ENCODE measurements at places on chromosomes 5 and 9. TPM values are rescaled to one million over a fixed set of nuclear protein-coding genes. Genes with fewer than 3 reads are reported as not detected.
A peak's percentile ranks its signal among the peaks of the same experiment; 100 is the strongest.

DNA sequence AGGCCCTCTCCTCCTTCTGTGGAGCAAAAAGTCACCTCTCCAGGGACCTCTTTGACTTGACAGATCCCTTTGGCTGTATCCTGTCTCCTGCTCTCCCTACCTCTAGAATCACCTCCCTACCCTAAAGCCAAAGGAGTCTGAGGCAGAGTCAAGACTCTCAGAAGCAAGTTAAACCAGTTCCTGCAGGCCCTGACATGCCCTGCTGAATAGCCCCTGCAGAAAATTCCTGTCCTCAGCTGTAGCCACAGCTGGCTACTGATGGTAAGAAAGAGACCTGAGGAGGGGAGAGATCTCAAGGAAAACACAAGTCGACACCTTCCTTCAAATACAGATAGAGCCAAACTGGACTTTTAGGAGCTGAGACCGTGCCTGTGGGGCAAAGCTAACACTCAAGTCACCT, 23.7 kb upstream of the UBAP2 start:
- no peaks in the 10 kb centered on the region for H3K36me3 ChIP-seq
- peak; percentile 8 for DNase-seq
- H3K27me3 ChIP-seq = no peaks in the 10 kb centered on the region
- H3K27ac ChIP-seq = peak overlapping the region; percentile 53
- peaks cover 24% of the 10 kb centered on the region for H3K4me1 ChIP-seq

GRCh38 chr9:8268881-8269280, 469.3 kb upstream of the DMAC1 start:
- H3K4me1 ChIP-seq = no peaks in the 10 kb centered on the region
- no peaks in the 10 kb centered on the region for H3K36me3 ChIP-seq

- no peaks in the 10 kb centered on the region for H3K4me1 ChIP-seq
- DNase-seq = no peak
- H3K36me3 ChIP-seq = no peaks in the 10 kb centered on the region
- H3K27ac ChIP-seq = no peak overlapping the region
These were observed 171.4 kb upstream of the CDH10 start for GRCh38 chr5:24816206-24816605.

GRCh38 chr5:125595095-125595494, 828.1 kb upstream of the GRAMD2B start:
- H3K36me3 ChIP-seq = no peaks in the 10 kb centered on the region
- H3K27me3 ChIP-seq = no peaks in the 10 kb centered on the region
- no peak overlapping the region for H3K27ac ChIP-seq
- H3K4me1 ChIP-seq = no peaks in the 10 kb centered on the region

DNA sequence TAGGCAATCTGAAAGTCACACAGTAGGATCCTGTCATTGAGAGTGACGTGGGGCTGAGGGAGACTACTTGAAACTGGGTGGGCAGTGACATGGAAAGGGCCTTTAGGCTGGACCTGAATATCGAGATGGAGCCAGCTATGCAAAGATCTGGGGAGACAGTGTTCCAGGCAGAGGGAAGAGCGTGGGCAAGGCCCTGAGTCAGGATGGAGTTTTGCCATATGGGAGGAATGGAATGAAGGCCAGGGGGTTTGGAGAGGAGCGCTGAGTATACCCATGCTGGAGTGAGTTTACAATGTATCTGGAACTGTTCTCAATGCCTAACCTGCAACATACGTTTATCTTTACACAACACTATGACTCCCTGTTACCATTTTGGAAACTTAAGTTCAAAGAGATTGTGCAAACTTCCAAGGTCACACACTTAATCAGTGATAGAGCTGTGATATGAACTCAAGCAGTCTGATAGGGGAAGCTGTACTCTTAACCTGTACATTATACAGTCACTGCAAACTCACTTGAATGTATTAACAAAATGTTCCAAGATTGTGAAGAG, 33.5 kb downstream of the INSYN2B start:
- no peak for DNase-seq
- H3K27me3 ChIP-seq = peaks cover 23% of the 10 kb centered on the region
- H3K4me3 ChIP-seq = no peak overlapping the region
- H3K27ac ChIP-seq = no peak overlapping the region
- H3K4me1 ChIP-seq = no peaks in the 10 kb centered on the region

DNA sequence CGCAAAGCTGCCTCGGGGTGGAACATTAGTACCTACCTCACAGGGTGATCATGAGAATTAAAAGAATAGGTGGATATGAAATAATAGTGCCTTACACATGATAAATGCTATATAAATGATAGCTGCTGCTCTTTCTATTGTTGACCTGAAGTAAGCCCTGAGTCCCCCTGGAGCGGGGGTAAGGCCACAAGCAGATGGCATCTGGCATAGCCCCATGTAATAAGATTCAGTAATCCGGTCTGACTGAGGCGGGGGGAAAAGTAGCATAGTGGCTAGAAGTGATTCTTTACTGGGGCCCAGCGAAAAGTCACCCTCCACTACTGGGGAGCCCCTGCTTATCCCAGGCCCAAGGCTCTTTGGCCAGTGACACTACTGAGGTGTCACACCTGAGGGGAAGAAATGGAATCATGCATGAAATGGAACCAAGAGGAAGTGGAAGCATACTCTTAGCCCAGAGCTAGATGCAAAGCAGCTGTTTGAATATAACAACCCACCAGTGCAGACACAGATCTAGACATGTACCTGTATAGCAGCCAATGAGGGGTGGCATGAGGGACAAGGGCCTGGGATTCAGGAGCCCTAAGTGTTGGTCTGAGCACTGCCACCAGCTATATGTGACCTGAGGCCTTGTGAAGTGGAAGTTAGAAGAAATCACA, 16.1 kb upstream of the FGFR4 start:
- no peak for DNase-seq
- H3K27ac ChIP-seq = no peak overlapping the region
- no peak overlapping the region for H3K4me3 ChIP-seq
- H3K4me1 ChIP-seq = peaks cover 3% of the 10 kb centered on the region
- H3K27me3 ChIP-seq = no peaks in the 10 kb centered on the region

GRCh38 chr9:125759764-125760129, 12.6 kb downstream of the PBX3 start:
- H3K4me1 ChIP-seq = no peaks in the 10 kb centered on the region
- DNase-seq = no peak
- no peaks in the 10 kb centered on the region for H3K36me3 ChIP-seq
- no peak overlapping the region for H3K27ac ChIP-seq
- H3K4me3 ChIP-seq = no peak overlapping the region

- H3K36me3 ChIP-seq = no peaks in the 10 kb centered on the region
- no peaks in the 10 kb centered on the region for H3K27me3 ChIP-seq
- no peak overlapping the region for H3K4me3 ChIP-seq
- no peaks in the 10 kb centered on the region for H3K4me1 ChIP-seq
- H3K27ac ChIP-seq = no peak overlapping the region
These were observed 89.7 kb downstream of the ZNF366 start for GRCh38 chr5:72417333-72418062.

DNA sequence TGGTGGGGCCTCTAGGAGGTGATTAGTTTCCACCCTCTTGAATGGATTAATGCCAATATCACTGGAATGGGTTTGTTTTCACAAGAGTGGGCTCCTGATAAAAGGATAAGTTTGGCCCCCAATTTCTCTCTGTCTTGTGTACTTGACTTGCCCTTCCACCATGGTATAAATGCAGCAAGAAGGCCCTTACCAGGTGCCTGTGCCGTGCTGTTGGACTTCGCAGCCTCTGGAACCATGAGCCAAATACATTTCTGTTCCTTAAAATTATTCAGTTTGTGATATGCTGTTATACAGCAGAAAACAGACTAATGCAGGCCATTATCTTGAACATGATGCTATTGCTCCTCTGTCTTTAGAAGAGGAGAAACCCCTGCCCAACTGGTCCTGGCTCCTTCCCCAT, 17.8 kb upstream of the BRD3 start:
- H3K4me3 ChIP-seq = no peak overlapping the region
- H3K36me3 ChIP-seq = no peaks in the 10 kb centered on the region
- H3K27ac ChIP-seq = no peak overlapping the region
- no peaks in the 10 kb centered on the region for H3K27me3 ChIP-seq

DNA sequence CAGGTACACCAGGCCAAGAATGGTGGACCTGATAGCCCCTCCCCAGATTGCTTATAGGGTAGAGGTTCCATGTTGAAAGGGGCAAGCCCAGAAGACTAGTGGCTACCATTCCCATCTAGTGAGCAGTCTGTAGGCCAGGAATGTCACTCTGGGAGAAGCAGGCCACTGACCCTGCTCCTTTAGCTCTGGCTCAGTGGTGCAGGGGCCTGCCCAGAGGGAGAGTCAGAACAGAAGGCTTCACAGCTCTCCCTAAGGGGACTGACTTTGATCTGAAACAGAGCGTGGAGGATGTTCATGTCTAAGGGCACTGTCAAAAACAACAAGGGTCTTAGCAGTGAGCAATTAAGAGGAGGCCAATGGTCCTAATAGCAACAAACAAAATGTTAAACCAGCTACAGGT, 81.7 kb downstream of the ZNF354C start:
- H3K27ac ChIP-seq = no peak overlapping the region
- no peaks in the 10 kb centered on the region for H3K27me3 ChIP-seq
- H3K36me3 ChIP-seq = no peaks in the 10 kb centered on the region
- DNase-seq = no peak
- no peaks in the 10 kb centered on the region for H3K4me1 ChIP-seq

- H3K4me3 ChIP-seq = no peak overlapping the region
- DNase-seq = no peak
- no peak overlapping the region for H3K27ac ChIP-seq
- no peaks in the 10 kb centered on the region for H3K36me3 ChIP-seq
- H3K4me1 ChIP-seq = no peaks in the 10 kb centered on the region
- H3K27me3 ChIP-seq = peaks cover 21% of the 10 kb centered on the region
These were observed 182.7 kb upstream of the PPP1R26 start for GRCh38 chr9:135296735-135297455.

DNA sequence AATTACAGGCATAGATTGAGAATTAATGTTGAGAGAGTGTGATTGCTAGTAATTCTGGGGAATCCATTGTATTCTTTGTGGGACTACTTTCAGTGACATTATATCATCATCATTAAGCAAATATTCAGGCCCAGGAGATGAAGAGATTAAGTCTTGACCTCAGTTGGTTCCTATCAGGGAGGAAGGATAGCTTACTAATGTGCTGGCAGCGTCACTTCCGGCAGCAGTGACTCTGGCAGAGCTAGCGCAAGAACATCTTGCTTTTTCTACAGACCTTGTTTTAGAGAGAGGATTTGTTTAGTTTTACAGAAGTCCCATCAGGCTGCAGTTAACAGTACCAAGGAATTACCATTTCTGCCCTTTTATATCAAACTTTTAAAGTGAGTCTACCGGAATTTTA, 20.3 kb downstream of the OSTF1 start:
- no peak overlapping the region for H3K27ac ChIP-seq
- no peaks in the 10 kb centered on the region for H3K27me3 ChIP-seq
- no peak overlapping the region for H3K4me3 ChIP-seq
- H3K36me3 ChIP-seq = no peaks in the 10 kb centered on the region
- no peak for DNase-seq
- H3K4me1 ChIP-seq = peaks cover 11% of the 10 kb centered on the region

- no peaks in the 10 kb centered on the region for H3K36me3 ChIP-seq
- H3K4me1 ChIP-seq = no peaks in the 10 kb centered on the region
- DNase-seq = no peak
- no peak overlapping the region for H3K4me3 ChIP-seq
These were observed 73.0 kb downstream of the OSTF1 start for GRCh38 chr9:75161116-75161857.

DNA sequence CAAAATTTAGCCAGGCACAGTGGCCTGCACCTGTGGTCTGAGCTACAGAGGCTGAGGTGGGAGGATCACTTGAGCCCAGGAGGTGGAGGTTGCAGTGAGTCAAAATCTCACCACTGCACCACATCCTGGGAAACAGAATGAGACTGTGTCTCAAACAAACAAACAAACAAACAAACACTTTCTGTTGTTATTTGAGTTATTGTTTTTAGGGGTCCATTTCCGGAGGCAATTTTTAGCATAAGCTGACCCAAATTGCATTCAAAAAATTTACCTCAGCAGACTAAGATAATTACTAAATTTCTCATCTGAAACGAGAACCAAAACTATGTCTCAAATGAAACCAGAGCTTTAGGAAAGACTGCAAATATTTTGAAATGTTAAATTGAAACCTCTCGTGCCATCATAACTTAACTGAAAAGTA, 1485.1 kb downstream of the EFNA5 start:
- H3K4me3 ChIP-seq = no peak overlapping the region
- H3K36me3 ChIP-seq = no peaks in the 10 kb centered on the region
- H3K27ac ChIP-seq = no peak overlapping the region
- DNase-seq = no peak
- no peaks in the 10 kb centered on the region for H3K4me1 ChIP-seq
- H3K27me3 ChIP-seq = no peaks in the 10 kb centered on the region

DNA sequence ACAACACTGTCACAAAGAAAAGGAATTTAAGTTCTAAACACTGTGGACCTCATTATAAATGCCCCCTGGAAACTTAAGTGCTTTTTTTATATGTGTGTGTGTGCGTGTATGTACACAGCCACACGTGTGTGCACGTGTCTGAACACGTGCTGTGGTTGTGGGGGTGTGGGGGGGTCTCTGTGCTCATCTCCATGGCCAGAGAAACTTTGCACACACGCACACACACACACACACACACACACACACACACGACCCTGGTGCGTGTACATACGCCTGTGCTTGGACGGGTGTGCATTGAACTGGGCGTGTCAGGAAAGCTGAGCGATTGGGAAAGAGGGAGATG, 27.9 kb downstream of the AMBP start:
- no peaks in the 10 kb centered on the region for H3K27me3 ChIP-seq
- H3K4me1 ChIP-seq = no peaks in the 10 kb centered on the region
- H3K27ac ChIP-seq = no peak overlapping the region
- no peak for DNase-seq
- H3K4me3 ChIP-seq = no peak overlapping the region

DNA sequence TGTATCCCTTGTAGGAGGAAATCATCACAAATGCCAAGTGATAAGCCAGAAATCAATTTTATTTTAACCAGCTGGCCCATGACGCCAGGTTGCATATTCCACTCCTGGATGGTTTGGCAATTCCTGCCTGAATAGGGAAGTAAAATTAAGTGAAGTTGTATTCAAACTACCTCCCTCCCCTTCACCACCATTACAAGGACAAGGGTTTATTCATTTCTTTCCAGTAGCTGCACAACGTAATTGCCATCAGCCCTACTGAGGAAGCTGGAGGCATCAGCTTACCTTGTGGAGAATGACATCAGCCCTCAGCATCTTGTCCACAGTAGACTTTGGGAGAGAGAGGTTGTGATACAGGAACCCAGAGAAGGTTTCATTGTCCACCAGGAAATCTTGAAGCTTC, 66.6 kb downstream of the ABCA1 start:
- no peaks in the 10 kb centered on the region for H3K4me1 ChIP-seq
- H3K4me3 ChIP-seq = no peak overlapping the region
- no peak overlapping the region for H3K27ac ChIP-seq
- no peak for DNase-seq

GRCh38 chr9:111691672-111692329, 30.4 kb downstream of the GNG10 start:
- H3K27me3 ChIP-seq = no peaks in the 10 kb centered on the region
- no peak overlapping the region for H3K27ac ChIP-seq
- no peaks in the 10 kb centered on the region for H3K36me3 ChIP-seq
- H3K4me3 ChIP-seq = no peak overlapping the region
- H3K4me1 ChIP-seq = no peaks in the 10 kb centered on the region

- H3K4me1 ChIP-seq = no peaks in the 10 kb centered on the region
- no peaks in the 10 kb centered on the region for H3K27me3 ChIP-seq
- no peak overlapping the region for H3K27ac ChIP-seq
- H3K36me3 ChIP-seq = no peaks in the 10 kb centered on the region
- no peak for DNase-seq
These were observed 18.6 kb downstream of the FGD3 start for GRCh38 chr9:92965759-92966517.

The FAM169A gene
- 23.2 TPM for total RNA-seq

The TMOD1 gene
- 4.4 TPM for total RNA-seq

The ADAMTS6 gene
- total RNA-seq = 0.93 TPM

The TRIM7 gene
- 30.2 TPM for total RNA-seq

The ARHGEF37 gene
- 7.0 TPM for total RNA-seq

The PCDHGB1 gene
- 0.15 TPM for total RNA-seq

The ANKRD18B gene
- total RNA-seq = 3.9 TPM

Measured in HCT116 (cell line).